Caki2 (cell line): ENCODE measurements at places on chromosomes 7 and 10.
A peak's percentile ranks its signal among the peaks of the same experiment; 100 is the strongest.

GRCh38 chr10:110379831-110380230 is 75.1 kb upstream of the SMNDC1 start:
- DNase-seq = no peak

DNA sequence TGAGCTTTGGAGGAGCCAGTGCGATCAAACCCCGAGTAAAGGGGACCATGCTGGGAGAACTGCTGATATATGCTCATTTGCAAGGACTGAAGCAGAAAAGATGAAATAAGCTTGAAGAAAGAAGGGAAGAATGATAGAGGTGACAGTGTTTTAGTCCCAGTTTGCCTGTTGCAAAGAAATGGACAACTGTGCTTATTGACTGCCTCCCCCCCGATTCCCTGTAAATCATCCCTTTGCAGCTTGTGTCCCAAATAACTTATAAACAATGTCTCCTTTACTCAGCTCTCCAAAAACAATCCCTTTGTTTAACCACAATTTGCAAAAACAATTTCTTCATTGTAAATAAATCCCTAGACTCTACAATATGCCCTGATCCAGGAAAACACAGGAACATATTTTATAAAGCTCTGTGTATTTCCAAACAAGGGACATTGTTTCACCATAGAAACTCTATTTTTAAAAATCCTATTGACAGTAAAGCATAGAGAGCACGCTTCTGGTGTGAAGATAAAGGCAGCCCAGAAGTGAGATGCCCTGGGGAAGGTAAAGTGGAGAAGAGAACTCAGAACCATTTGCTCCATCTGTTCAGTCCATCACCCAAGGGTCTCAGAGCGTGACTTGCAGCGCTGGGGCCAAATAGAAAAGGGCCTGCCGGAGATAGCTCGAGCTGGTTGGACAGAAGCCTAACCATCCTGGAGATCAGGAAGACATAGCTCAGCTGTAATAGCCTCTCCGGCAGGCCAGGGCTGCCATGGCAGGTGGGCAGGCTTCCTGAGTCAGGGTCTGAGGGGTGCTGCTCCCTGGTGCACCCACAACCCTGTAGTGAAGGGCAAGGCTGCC is 280.5 kb downstream of the WDR11 start:
- no peak for DNase-seq

- no peak for DNase-seq
Measured at GRCh38 chr7:157479326-157479725, 142.5 kb downstream of the DNAJB6 start.

- DNase-seq = peak; percentile 64
Measured at GRCh38 chr7:69732203-69732602, 133.9 kb downstream of the AUTS2 start.

DNA sequence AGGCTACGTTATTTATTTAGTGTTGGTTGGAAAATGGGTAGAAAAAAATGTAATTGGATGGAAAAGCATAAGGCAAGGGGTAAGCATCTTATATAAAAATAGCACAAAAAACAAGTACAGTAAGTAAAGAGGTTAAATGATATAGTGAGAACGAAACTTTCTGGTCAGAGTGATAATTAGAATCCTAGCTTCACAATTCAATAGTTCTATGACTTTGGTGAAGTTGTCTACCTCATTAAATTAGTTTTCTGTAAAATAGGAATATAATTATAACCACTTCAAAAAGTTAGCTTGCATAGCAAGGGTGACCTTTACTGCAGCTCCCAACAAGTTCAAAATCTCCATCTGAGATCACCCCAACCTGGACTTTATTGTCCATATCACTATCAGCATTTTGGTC is 30.8 kb upstream of the TAS2R16 start:
- DNase-seq = no peak

- no peak for DNase-seq
Measured at GRCh38 chr10:22228167-22228938, 10.5 kb upstream of the EBLN1 start.

GRCh38 chr7:105015390-105015965 is 1.5 kb downstream of the KMT2E start:
- peak; percentile 37 for DNase-seq

DNA sequence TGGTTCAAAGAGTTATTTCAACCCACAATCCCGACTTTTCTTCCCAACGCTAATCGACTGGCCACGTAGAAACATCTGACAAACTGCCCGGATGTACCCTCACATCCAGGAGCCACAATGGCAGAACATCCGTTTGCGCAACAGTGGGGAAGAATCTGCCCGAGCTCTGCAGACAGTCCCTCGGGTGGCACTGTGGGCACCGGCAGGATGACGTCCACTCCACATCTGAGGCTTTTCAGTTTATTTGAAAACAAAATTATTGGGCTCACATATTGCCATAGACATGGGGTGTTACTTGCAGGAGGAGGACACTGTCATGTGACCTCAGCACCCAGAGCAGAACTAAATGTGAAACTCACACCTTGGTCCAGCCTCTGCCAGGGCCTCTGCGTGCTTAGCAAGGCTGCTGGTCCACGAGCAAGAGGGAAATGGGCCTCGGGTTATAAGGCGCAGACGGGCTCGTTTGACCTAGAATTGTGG is 84.1 kb downstream of the MKI67 start:
- DNase-seq = no peak
